ENCODE measurements at places on chromosomes 2 and 18.

DNA sequence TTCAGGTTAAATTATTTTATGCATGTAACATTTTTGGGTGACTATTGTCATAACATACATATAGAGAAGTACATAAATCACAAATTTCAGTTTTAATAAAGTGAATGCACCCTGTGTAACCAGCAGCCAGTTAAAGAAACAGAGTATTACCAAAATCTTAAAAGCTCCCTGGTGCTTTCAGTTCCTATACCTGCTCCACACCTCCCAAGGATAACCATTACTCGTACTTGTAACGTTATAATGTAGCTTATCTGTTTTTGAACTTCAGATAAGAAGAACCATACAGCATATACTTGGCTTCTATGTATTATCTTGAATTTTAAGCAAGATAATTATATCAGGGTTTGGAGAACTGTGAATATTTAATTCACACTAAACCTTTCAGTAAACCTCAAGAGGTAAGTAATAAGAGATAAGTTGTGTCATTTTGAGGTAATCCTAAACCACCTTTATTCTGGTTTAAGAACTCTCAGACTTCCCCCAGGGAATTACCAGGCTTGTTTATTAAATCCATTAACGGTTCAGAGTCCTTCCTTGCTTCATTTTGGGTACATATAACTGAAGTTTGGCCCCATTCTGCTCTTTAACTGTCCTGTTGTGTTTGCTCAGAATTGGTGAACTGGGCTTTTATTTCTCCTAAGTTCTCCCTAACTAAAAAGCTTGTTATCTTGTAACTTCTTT lies 58.6 kb downstream of the LCLAT1 start:
- DNase-seq, result no peak

DNA sequence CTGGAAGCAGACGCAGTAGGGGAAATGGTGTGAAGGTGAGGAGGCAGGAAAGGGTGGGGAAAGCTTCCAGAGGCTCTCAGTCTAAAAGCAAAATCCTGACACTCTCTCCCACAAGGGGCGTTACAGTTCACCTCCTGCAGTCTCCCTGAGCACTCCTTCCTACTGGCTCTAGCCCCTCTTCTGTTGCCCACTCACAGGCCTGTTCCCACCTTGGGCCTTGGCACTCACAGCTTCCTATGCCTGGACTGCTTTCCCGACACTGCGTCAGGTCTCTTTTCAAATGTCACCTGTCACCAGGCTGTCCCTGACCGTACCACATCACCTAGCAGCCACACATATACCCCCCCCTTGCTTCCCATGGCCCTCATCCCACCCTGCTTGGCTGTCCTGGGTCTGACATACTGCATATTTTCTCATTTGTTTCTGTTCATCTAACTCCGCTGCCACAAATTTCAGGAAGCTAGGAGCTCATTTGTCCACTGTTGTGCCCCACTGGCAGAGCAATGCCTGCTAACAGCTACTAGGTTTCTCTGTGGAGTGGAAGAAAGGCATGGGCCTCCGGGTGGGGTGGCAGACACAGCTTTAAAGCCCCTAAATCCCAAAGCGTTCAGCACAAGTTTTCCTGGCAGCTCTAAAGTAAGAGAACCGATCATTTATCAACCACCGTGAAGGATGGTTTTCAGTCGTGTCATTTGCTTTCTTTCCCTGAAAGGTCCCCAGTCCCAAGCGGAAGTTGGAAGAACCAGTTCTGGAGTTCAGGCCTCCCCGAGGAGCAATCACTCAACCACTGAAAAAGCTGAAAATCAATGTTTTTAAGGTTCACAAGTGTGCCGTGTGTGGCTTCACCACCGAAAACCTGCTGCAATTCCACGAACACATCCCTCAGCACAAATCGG lies 118.8 kb downstream of the ZNF532 start:
- no peak for DNase-seq

GRCh38 chr2:169767243-169767888 lies 31.3 kb upstream of the SSB start:
- DNase-seq, result no peak

- no peak for DNase-seq
These were observed 73.3 kb upstream of the CAPN13 start for GRCh38 chr2:30880516-30880915.

DNA sequence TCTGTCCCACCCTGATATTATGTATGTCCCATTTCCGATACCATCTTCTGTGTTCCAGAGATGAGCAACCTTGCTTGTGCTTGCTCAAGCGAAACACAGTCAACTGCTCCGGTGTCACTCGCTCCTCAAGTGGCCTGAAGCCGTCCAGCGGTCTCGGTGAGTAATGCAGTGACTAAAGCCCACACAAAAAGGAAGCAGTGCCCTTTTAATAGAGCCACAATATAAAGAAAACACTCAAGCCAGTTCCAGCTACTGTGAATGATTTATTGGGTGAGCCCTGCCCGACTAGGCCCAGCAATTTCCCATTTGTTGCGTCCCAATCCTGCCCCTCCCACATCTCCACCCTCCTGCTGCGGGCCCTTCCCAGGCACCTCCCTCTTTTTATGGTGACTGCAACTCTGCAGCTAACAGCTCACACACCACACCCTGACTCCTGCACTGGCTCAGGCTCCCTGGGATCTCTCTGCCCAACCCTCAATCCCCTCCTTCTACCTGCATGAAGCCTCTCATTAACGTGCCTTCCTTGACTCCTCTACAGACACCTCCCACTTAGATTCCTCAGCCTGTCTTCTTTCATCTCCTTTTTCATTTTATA lies 44.2 kb upstream of the DSC1 start:
- peak; percentile 94 for DNase-seq

DNA sequence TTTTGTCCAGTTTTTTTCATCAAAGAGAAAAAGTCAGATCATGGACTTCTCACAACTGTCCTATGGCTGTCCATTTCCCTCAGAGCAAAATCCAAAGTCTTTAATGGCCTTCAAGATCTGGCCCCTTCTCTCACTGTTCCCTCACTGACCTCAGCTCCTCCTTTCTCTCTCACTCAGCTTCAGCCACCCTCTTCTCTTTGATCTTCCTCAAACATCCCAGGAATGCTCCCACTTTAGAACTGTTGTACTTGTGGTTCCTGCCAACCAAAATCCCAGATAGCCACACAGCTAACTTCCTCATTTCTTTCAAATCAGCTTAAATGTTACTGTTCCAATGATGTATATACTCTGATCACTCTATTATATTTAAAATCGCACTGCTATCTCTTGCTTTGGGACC lies 82.9 kb downstream of the NUP35 start:
- DNase-seq, result no peak

DNA sequence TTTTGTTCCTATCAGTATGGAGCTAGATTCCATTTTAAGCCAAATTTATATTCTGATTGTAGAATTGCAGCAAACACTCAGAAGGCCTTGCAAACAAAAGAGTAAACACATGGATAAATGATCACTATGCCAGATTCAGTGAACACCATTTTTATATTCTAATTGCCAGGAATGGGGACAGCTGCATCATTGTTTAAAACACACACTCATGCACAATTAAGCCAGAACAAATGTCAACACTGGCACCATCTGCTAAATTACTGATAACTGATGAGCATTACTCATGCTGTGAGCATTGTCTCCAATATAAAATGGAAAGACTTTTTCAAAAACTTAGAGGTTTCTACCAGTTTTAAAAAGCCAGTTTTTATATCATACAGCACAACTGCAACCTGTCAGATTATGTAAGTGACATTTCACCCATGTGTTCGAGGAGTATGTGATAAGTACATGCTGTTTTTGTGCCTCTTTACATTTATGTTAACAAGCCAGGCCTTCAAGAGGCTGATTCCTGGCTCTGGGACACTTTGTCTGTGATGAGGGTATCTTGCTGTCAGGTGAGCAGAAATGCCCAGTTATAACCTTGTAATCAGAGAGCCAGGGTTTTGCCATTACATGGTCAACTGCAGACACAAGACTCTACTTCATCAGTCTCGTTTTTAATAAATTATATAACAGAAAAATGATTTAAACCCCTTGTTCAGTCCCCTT lies 4.4 kb upstream of the ST8SIA5 start:
- no peak for DNase-seq

DNA sequence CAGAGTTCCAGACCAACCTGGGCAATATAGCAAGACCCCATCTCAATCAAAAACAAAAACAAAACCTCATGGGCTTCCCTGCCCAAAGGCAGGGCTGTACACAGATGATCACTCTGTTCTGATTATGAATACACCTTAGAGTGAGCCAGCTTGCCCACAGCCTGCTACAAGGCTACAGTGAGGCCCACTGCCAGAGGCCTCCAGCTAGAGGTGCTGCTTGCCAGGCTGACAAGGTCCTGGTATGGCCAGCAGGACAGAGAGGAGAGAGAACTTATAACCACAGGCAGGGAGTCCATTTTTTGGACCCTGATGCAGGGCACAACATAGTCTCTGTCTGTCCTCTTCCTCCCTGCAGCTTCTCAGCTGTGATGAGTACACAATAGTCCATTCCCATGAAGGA lies 41.5 kb downstream of the KANSL3 start:
- DNase-seq, result no peak
